ENCODE measurements at places on chromosomes 11 and 22.

- no peak for DNase-seq
Measured at GRCh38 chr11:120710354-120711131, 199.0 kb downstream of the GRIK4 start.

- DNase-seq = no peak
Measured at GRCh38 chr22:30582788-30583545, 8.5 kb upstream of the GAL3ST1 start.

- DNase-seq = no peak
Measured at GRCh38 chr11:123800036-123800435, 6.1 kb downstream of the OR6M1 start.

DNA sequence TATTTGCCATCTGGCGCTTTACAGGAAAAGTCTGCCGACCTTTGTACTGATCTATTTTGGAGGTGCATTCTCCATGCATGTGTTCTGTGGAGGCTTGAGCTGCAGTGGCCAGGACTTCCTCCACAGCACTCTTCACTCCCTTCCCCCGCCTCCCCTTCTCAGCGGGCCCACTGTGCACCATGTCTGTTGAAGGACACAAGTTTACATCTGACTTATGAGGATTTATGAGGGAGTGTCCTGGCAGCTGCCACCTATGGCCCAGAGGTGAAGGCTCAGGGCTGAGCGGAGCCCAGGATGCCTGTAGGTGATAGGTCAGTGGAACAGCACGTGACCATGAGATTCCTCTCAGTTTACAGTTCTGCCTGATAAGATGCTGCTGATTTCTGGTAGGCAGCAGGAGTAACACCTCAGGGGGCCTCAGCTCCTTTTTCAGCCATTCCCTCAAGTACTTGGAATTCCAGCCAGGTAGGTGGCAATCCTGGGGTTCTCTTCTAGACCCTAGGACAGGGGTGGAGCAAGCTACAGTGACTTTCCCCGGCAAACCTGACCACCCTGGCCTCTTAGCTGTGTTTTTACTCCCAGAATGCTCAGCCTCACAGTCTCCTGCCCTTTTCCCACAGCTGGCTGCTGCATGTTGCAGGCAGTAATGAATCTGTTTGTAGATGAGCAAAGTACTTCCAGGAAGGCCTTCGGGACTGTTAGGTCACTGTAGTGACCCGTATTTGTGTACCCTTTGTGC is 59.9 kb downstream of the PPFIBP2 start:
- no peak for DNase-seq

DNA sequence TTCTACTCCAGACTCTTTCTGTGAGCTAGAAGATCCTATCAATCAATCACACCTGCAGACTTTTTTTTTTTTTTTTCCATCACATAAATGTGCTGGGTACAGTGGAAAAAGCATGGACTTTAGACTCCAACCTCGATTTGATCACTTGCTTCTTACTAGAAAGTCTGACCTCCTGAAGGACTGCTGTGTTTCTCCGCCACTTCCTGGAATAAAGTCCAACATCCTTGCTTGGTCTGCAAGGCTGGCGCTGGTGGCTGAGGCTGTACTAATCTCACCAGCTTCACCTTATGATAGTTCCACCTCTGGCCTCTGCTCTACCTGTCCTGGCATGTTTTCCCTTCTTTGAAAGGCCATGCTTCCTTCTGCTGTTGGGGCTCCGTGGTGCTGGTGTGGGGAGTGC is 60.9 kb upstream of the SESN3 start:
- DNase-seq = no peak

GRCh38 chr22:37804881-37805809 is 2.6 kb upstream of the GCAT start:
- peak; percentile 77 for DNase-seq

DNA sequence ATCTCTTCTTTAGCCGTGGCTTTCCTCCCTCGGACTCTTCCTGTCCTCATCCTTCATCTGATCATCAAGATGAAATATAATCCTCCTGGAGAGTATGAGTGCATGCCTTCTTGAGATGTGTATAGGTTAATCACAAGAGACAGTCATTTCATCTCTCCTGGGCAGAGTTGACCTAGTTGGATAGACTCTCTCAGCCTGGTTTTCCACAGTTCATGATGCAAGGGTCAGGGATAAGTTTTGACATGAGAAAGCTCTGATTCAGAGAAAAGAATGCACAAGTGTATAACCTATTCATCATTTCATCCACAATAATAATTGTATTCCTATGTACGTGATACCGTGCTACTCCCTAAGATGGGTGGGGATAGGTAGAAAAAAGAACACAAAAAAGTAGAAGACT is 33.2 kb upstream of the CCDC90B start:
- DNase-seq = no peak

- no peak for DNase-seq
Measured at GRCh38 chr11:102295045-102295444, 22.2 kb upstream of the BIRC3 start.

DNA sequence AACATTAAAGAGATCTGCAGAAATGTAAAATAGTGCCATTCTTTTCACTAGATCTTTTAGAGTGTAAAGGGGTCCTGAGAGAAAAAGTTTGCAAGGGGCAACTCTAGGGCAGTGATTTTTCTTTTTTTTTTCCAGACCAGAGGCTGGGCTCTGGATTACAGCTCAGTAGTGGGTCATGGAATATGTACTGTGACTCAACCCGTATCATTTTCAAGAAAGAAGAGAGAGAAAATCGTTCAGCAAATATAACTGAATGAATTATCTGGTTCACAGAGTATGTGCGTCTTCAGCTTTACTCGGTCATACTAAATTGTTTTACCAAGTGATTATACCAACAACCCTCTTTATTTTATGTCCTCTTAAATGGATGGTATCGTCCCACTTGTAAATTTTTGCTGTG is 3.8 kb downstream of the CEP57 start:
- DNase-seq = no peak

- DNase-seq = no peak
Measured at GRCh38 chr11:95098826-95099225, 9.2 kb downstream of the ENDOD1 start.

DNA sequence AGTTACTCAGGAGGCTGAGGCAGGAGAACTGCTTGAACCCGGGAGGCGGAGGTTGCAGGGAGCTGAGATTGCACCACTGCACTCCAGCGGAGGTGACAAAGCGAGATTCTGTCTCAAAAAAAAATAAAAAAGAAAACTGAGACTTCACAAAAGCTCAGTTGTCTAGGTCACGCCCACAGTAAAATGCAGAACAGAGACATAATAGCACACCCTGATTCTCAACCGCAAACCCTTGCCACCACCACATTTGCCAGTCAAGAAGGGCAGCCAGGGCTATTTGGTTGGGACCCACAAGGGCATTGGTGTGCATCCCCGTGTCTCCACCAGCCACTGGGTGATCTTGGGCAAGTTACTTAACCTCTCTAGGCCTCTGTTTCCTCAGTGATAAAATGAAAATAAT is 25.4 kb downstream of the CREB3L1 start:
- no peak for DNase-seq

DNA sequence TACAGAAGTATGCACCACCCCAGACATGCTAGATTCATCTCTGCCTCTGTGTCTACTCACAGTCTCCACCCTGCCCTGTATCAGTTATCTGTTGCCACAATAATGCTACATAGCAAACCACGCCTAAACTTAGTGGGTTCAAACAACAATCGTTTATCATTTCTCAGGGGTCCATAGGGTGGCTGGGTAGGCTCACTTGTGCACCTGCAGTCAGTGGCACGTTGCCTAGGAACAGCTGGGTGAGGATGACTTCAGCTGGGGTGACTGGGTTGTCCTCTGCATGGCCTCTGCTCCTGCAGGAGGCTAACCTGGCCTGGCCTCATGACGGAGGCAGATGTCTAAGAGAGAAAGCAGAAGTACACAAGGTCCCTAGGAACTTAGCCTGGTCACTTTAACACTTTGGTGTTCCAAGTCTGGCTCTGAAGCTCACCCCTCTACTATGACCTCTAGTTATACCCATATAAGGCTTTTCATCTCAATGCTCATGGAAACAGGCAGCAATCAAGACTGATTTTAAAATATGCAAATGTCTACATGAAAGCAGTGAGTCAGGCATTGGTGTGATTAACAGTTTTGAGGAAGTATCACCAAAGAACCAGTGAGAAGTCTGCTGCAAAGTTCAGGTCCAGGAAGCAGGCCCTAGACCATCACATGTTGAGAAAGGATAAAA is 10.7 kb downstream of the OLFML1 start:
- DNase-seq = no peak

GRCh38 chr11:71334191-71334590 is 81.8 kb upstream of the SHANK2 start:
- DNase-seq = no peak

DNA sequence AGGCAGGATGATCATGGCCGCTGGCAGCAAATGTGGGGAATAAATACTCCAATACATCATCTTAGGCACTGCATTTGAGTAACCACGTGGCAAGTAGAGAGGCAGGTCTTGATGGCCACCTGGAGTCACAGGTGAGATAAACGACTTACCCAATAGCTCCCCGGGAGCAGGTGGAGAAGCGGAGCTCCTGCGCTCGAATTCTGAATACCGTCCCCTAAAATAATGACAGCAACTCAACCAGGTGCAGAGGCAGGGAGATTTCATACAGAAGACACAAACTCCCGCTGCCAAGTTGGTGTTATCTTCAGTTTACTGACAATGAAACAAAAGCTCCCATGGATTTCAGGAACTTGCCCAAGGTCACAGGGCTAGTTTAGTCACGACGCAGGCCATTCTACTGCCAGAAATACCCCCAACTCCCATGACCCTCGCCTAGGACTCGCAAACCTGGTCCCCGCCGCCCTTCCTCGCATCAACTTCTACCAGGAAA is 437 bp downstream of the SLC43A3 start:
- DNase-seq = peak; percentile 21

DNA sequence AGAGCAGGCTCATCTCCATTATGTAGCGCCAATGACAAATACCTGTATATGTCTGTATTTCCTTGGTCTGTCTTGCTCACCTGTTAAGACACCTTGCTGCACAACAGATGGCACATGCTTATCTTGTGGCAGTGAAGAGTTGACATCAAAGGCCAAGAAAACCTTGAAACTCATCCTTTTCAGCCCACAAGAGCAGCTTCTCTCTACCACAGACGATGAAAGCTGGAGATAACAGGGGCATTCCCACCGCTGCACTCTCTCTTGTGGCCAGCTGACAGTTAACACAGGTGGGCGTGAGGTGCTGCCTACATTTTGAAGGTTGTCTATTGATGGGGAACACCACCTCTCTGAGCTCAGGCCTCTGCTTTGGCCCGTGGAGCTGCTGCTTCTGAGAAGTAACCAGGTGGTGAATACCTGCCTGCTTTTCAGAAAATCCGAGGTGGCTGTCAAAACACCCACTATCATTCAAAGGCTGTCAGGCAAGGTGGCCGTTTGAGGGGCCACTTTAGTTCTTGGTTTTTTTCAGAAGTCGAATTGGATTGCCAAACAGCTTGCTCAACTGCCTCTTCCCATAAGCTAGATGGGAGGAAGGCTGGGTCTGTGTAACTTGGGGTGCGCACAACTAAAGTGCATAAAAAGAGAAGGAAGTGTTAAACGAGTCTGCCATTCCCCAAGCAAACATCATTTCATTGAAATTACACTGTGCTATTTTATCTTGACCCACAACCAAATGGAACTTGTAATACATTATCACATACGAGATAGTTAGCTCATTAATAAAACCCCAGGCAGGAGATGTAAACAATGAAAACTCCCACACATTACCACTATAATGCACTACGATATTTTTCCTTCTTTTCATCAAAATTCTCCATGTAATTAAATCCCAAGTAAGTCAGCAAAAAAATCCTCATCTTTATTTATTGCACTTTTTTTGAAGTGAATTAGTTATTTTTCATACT is 87.1 kb upstream of the RAG2 start:
- DNase-seq = peak; percentile 37

- no peak for DNase-seq
Measured at GRCh38 chr11:124473476-124473875, 28.0 kb upstream of the OR8B8 start.

GRCh38 chr11:7637447-7638157 is 35.7 kb downstream of the CYB5R2 start:
- DNase-seq = no peak

- DNase-seq = no peak
Measured at GRCh38 chr11:73226297-73227006, 8.4 kb downstream of the P2RY2 start.

- no peak for DNase-seq
Measured at GRCh38 chr11:115338476-115338875, 165.7 kb downstream of the CADM1 start.

- no peak for DNase-seq
Measured at GRCh38 chr22:31838917-31839316, 85.1 kb downstream of the DEPDC5 start.

- peak; percentile 28 for DNase-seq
Measured at GRCh38 chr22:29071261-29072045, 1.4 kb upstream of the KREMEN1 start.

GRCh38 chr22:17810570-17811116 is 36.4 kb upstream of the BID start:
- no peak for DNase-seq
